ENCODE measurements at places on chromosomes 5 and 9. TPM values are rescaled to one million over a fixed set of nuclear protein-coding genes. Genes with fewer than 3 reads are reported as not detected.

DNA sequence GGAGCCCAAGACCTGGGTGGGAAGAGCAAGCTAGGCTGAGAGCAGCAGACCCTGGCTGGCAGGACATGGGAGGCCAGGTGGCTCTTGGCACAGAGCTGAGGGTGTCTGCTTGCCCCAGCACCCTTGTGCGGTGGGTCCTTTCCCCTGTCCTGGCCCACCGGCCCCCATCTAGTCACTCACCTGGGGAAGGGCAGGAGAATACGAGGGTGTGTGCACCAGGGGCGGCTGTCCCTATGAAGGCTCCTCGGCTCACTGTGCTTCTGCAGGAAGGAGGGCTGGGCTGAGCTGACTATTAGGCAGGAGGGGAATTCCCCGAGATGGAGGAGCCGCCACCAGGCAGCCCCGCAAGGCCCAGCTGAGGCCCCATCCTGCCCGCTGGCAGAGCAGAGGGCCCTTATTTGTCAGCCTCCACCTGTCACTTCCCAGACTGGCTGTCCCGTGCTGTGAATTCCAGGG, 6.1 kb upstream of the TNIP1 start:
- ATAC-seq, result no peak

DNA sequence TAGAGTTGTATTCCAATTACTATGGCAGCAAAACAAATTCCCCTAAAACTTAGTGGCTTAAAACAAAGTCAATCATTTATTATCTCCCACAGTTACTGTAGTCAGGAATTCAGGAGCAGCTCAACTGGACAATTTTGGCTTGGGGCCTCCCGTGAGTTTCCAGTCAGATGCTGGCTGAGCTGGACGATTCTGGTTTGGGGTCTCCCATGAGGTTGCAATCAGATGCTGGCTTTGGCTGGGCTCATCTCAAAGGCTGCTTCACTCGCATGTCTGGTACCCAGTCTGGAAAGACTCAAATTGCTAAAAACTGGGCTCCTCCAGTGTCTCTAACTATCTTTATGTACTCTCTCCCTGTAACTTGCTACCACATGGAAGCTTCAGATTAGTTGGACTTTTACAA, 130.1 kb downstream of the C5orf15 start:
- ATAC-seq, result no peak

DNA sequence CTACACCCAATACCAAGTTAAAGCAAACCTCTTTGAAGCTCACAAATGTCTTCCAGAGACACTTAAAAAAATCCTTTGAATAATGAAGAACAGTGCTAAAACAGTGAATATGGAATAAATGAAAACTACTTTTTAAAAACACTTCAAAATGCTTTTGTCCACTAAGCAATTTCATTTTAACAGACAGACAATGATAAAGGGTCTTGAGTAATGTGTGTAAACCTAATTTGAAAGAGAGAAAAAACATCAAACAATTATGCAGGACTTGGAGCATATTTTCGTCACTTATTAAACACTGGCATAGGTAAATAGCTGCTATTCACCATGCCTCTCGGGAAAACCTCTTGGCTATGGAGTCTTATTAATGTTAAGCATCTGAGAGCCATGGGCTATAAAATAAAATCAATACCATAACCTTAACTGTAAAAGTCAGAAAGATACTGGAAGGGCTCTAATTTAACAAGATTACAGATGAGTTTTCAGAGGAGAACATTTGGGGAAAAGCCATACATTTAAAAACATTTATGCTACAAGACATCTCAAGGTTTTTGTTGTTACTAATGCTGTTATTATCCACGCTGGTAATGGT, 177.8 kb downstream of the NFIB start:
- no peak for ATAC-seq

DNA sequence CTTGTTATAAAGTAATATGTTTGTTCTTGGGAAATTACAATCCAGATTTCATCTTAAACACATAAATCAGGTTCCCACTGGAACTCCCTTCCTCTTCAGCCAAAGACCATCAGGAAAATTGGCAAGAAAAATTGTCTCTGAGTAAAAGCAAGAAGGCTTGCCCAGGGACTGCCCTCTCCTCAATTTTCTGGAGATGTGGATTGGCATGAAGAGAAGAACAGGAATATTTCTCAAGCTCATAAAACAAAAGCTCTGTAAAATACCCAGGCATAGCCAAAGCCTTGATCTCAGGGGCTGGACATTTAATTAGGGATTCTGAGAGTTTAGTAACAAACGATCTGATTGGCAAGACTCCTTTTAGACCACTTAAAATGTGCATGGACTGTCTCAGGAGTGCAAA, 223.4 kb downstream of the ZNF608 start:
- no peak for ATAC-seq

DNA sequence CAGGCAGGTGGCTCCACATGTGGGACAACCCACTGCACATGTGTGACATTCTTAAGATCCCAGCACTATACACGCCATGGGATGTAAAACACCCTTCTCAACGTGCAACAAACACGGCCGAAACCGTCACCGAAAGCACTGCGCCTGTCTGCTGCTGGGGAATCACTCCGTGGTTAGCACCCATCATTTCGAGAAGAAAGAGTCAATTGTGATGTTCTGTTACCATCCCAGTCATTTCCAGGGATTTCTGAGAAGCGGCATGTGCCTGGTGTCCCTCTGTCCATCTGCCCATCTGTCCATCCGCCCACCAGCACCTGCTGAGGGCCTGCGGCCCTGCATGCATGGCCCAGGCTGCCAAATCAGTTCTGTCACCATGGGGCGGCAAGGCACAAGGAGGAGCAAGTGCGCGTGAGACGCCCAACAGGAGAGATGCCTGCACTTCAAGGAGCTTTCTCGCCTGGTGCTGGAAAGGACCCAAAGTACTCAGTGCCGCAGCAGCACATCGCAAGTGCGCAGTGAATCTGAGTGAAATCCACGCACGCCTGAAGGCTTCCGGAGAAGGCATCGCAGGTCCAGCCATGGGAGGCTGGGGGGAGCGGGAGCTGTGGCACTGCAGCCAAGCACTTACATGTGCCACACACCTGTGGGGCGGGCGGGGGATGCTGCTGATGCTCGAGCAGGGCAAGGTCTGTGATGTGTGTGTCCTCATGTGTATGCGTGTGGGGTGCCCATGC, 38.0 kb downstream of the VAV2 start:
- ATAC-seq, result no peak

The IL4 gene
- not detected for total RNA-seq

All from gastroesophageal sphincter (tissue), 4 donors.